Kasumi-1 (cell line): ENCODE measurements at places on chromosomes 5 and 9.

DNA sequence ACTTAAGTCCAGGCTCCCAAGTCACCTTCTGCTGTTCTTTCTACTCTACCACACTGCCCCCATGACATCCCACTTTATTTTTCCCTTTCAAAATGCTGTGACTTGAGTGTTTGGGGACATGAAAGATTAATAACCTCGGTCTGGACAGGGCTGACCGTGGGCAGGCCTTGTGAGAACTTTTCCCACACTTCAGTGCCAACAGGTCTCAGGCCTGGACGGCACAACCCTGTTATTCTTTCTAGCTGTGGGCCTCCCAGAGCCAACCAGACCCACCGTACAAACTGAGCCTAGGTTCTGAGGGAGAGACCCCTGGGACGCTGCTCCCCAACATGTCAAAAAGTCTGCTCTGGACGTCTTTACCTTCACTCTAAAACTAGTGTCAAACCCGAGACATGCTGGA is 153.4 kb downstream of the CEP120 start:
- DNase-seq = no peak

DNA sequence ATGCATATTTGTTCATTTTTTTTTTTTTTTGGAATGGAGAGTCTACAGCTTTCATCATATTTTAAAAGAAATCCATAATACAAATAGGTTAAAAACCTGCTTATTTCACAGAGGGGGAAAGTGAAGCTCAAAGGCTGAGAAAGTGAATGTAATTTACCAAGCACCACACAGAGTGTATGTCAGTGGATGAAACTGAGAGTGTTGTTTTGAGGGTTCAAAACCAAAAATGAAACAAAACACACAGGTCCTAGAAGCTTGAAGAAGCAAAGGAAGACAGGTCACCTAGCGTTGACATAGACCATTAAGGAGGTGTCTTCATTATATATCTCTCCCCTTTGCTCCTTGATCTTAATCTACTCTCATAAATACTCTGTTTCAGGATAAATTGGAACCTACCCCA is 7.5 kb downstream of the NMUR2 start:
- DNase-seq = no peak

GRCh38 chr5:135834639-135835529 is at the start of gene SLC25A48:
SLC25A48 (plus strand) TSS chr5:135834663; CDS start chr5:135834848, 185 bp downstream.
- DNase-seq = peak; percentile 40

- DNase-seq = peak; percentile 44
Observed at GRCh38 chr9:27726244-27727081, 153.2 kb upstream of the C9orf72 start.

DNA sequence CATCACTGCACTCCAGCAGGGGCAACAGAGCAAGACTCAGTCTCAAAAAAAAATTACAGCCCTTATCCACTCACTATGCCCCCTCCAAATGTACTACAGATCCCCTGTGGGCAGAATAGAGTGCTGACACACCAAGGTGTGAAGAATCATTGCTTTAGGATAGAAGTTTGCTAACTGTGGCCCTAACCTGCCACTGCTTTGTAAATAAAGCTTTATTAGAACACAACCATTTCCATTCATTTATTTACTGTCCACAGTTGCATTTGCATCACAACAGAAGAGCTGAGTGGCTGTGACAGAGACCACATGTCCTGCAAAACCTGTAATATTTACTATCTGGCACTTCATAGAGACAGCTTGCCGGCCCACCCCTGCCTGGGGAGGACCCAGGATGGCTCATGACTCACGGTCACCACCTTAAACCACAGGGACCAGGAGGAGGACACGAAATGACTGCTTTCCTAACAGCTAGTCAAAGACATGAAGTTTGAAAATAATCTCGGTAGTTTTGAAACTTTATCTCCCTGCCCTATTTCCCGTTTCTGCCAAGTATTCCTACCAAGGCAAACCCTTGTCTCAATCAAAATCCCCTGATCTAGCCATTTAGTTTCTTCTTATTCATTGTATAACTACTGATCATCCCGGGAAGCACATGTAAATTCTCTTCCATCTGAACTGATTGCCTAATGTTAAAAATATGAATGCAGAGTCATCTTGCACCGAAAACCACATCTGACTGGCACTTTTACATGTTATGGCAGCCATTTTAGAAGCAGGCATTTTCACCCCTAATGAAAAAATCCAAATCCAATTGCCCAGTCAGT is 206.1 kb downstream of the SLIT3 start:
- no peak for DNase-seq
